ENCODE measurements at places on chromosomes 1 and 21.

- no peak for DNase-seq
Observed at GRCh38 chr1:5370311-5370710, 621.9 kb downstream of the NPHP4 start.

GRCh38 chr1:156781585-156782186 is 14.4 kb downstream of the PRCC start:
- DNase-seq: no peak

- no peak for DNase-seq
Observed at GRCh38 chr1:110393691-110394492, 3.1 kb upstream of the SLC16A4 start.

DNA sequence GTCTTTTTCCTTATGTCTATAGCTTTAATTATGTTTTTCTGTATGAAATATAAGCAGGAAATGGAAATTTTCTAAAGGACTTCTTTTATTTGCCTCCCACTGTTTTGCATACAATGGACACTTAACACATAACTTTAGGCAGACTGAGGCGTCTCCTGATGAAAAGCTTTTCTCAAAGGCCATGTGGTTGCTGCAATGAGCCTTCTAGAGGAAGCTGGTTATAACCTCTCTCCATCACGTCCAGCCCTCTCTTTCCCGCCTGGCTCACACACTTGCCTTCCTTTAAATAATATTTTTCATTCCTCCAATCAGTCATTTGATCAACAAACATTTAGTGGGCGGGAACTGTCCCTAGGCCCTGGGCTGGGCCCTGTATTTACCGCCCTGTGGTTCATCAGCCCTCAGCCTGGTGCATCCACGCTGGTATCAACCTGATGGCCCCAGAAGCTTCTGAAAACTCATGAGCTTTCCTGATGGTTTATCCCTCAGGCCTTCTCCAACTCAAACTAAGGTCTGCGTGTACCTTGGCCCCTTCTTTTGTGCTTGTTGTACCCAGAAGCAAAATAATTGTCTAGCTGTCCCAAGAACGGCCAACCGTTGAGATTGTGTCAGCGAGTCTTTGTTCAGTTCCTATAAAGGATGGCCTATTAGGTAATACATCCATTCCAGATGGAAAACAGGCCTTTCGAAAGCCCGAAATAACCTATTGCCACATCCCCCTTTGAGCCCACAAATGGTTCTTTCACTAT is 75.3 kb upstream of the LYST start:
- DNase-seq: no peak

DNA sequence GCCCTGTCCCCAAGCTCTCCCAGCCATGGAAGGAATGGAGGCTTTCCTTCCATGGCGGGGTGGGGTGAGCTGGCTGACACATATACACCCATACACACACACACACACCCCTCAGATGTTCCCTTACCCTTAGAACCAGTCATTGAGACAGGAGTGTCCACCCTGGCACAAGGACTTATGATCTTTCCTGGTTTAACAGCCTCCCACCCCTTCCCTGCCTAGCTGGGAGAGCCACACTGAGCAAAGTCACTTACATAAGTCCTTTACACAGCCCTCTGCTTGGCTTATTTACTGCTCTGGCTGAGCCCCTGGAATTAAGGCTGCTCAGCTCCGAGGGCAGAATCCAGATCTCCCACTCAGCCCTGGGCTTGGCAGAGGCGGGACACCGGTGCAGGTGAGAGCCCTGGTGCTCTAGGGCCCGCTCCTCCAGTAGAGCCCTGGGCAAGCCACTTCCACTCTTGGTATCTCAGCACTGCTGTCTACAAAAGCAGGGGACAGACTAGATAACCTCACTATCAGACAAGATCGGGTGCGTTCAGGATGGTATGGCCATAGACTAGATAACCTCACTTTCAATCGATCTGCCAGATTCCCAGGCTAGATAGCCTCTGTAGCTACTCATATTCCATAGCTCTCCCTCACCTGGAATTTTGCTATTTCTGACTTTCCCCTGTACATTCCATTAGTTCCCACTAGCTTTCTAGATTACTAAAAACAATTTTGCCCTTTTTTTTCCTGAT is 16.7 kb downstream of the SLC6A9 start:
- DNase-seq: no peak

DNA sequence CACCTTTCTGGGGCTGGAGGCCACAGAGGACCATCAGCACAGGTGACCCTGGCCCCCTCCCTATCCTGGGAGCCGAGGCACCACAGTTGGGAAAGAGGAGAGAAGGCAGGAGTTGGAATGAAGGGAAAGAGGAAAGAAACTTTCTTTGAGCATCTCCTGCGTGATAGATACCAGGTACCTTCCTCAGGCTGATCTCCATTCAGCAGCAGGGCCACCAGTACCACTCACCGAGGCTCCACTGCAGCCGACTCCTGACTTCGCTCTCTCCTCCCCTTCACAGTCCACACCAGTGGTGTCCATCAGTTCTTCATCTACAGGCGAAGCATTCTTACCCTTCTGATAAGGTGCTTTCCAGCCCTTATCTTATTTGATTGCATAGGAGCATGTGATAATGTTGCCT is 55.3 kb downstream of the LGR6 start:
- DNase-seq: no peak

- no peak for DNase-seq
Observed at GRCh38 chr1:110879758-110880606, 7.0 kb downstream of the CD53 start.

GRCh38 chr1:208254862-208255261 is 10.7 kb upstream of the PLXNA2 start:
- no peak for DNase-seq

GRCh38 chr1:164725401-164725800 is 166.4 kb downstream of the PBX1 start:
- DNase-seq: no peak

- DNase-seq: no peak
Observed at GRCh38 chr1:43763497-43763973, 56.2 kb downstream of the ST3GAL3 start.

DNA sequence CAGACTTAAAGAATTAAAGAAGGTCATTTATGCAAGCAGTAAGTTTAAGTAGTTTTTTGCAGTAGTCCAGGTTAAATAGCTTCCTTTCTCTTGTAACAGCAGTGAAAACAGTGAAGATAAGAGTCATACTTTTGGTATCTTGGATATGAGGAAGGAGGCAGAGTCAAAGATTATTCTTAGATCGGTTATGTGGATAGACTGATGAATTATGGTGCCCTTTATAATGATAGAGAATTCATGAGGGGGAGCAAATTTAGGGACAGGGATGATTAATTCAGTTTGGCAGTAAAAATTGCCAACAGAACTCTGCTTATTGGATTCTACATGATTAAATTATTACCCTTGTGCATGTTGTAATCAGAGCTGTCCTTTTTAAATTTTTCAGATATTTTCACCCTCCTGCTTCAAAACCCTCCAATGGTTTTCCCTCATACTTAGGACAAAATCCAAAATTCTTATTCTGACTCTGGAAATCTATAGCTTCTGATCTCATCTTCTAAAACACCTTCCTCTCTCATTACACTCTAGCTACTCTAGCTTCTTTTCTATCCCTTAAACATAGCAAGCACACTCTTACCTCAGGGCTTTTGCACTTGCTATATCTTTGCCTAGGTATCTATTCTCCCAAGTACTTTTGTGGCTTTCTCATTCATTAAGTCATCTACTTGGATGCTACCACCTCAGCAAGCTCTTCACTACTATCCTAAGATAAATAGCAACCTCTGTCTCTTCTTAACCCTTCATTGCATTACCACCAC is 79.8 kb downstream of the PKN2 start:
- DNase-seq: no peak

- DNase-seq: no peak
Observed at GRCh38 chr1:63319046-63320021, 3.0 kb upstream of the FOXD3 start.

DNA sequence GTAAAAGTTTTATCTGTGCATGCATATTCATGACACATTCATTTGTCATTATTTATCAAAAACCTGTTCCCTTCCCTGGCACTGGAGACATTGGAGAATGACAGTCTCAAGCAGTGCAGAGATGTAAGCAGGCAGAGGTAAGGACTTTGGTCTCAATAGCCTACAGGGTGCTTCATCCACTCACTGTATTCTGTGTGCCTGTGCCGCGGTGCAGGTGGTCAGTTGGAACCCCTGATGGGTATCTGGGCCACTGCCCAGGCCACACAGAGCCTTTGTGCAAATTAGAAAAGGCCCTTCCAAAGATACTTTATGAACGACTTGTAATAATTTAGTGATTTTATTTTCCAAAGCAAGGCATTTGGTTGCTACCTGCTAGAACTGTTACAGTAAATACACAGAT is 44.0 kb downstream of the CDC42 start:
- DNase-seq: no peak

- no peak for DNase-seq
Observed at GRCh38 chr1:152899027-152899426, 9.3 kb upstream of the IVL start.

DNA sequence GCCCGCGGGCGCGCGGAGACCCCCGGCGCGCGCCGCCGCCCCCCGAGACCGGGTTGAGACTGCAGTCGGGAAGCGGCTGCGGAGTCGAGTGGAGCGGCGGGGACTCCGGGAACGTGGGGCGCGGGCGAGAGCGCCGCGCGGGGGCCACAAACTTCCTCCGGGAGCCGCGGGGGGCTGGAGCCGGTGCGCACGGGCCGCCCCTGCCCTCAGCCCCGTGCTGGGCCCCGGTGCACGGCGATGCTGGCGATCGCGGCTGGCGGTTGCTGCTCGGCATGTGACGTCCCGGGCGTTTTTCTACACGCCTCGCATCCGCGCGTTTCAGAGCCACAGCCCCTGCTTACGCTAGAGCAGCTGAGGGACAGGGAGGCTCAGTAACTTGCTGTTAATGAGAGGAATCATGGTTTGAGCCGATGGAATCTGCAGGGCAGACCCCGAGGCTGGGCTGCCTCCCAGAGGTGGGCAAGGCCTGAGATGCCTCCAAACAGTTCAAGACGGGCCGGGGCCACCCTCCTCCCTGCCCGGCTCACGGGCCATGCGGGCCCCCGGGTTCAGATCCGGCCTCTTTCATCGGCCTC is 520 bp downstream of the TMEM201 start:
- no peak for DNase-seq

DNA sequence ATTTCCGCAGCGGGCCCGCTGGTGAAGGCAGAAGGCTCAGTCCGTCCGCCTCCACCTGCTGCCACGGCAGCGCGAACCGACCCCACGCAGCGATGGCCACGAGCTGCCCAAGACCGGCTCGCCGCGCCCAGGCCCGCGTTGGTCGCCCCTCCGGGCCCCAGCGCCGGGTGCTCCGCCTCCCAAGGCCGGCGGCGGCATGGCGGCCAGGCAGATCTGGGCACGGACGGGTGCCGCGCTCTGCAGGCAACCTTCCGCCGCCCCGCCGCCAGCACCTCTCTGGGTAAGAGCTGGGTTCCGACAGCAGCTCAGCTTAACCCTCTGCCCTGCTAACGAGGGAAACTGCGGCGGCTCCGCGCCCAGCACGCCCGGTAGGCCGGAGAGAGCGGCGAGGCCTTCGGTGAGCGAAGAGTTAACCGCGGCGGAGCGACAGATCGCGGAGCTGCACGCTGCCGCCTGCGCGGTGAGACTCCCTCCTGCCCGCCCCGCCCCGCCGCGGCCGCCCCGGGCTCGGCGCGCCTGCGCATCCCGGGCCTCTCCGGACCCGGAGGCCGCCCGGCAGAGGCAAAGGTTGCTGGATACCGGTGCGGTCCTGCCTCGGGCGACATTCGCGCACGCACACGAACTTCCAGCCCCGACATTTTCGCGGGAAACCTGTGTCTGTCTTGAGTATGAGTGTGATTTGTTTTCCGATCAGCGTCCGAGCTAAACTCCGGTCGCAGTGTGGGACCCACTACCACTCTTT is at the start of gene C1orf53:
Gene C1orf53 (plus strand): TSS at position 177 of the 742 bp plus-strand sequence. CDS start 20 bp downstream, at position 197.
- no peak for DNase-seq

GRCh38 chr1:117607471-117607870 is 1.6 kb downstream of the TENT5C start:
- DNase-seq: no peak

DNA sequence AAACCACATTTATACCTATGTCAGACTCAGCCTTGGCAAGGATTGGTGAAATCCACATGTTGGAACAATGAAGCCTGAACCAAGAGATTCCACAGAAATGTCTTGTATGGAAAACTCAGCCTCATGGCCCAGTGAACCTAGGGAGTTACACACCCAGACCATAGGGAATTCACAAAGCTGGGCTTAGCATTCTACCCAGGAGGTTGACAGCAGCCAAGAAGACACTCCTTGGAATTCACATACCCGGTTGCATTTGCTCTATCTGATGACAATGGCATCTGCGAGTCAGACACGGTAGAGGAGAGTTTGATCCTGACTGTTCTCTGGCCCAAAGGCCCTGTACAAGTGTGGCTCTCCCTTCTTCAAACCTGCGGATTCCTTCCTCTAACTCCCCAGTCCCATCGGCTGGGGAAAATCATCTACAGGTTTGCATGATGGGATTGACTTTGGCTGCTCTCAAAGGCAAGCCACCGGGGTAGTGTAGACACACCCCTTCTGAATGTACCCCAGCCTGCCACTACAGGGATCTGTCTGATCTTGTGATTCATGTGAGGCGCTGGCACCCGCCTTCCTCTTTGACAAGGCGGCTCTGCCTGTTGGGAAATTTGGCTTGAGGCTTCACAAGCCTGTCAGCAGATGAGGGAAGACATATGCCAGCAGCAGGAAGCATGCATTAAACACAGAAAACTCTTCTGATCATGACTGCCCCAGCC is 297.3 kb upstream of the KAZN start:
- peak; percentile 94 for DNase-seq

DNA sequence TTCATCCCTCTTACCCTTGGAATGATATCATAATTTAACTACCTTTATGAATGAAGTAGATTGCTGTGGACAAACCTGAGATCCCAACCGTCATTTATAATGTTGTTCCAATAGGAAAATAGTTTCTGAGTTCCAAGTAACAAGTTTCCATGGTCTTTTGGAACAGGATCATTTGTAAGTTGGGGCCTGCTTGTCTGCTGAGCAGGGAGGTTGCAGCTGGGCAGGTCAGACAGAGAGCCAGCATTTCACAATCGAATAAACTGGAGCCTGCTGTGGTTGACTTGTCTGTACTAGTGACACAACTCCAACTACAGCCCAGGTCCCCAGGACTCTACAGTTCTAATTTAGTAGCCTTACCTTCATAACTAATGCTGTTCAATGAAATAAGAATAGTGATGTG is 18.6 kb upstream of the RALGPS2 start:
- DNase-seq: no peak

DNA sequence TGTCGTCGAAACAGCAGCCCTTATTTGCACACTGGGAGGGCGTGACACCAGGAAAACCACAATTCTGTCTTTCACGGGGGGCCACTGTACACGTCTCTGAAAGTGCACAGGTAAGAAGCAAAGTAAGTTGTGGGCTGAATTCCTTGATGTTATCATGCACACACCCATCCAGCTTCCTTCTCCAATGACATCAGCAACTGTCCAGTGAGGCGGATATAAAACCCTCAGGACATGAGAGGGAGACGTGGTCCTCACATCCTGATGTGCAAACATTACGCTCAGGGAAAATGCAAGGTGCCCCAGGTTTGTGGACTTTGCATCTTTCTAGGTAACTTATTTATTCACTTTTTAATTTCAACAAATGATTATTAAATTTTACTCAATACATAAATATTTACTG is 3.0 kb downstream of the TFF1 start:
- DNase-seq: no peak

GRCh38 chr1:108149796-108150467 is 50.2 kb downstream of the SLC25A24 start:
- no peak for DNase-seq

GRCh38 chr1:99786751-99787501 is 20.5 kb upstream of the FRRS1 start:
- DNase-seq: no peak

- no peak for DNase-seq
Observed at GRCh38 chr1:39647247-39647646, 7.8 kb upstream of the HEYL start.

GRCh38 chr1:99956755-99957154 is 13.0 kb upstream of the SLC35A3 start:
- no peak for DNase-seq

- DNase-seq: no peak
Observed at GRCh38 chr1:158809256-158809655, 21.9 kb upstream of the MNDA start.

Measured in vagina (tissue), 2 donors.